ENCODE measurements at places on chromosomes 7 and 10.

GRCh38 chr7:130734815-130735716, 1.1 kb upstream of the KLF14 start:
- DNase-seq = no peak

GRCh38 chr7:19317461-19317860, 172.2 kb upstream of the FERD3L start:
- no peak for DNase-seq

- no peak for DNase-seq
These were observed 51.3 kb upstream of the PIK3CG start for GRCh38 chr7:106813705-106814305.

- DNase-seq = no peak
These were observed 640.4 kb downstream of the LRMDA start for GRCh38 chr10:76071653-76072365.

- no peak for DNase-seq
These were observed 30.8 kb upstream of the NME8 start for GRCh38 chr7:37817591-37817960.

DNA sequence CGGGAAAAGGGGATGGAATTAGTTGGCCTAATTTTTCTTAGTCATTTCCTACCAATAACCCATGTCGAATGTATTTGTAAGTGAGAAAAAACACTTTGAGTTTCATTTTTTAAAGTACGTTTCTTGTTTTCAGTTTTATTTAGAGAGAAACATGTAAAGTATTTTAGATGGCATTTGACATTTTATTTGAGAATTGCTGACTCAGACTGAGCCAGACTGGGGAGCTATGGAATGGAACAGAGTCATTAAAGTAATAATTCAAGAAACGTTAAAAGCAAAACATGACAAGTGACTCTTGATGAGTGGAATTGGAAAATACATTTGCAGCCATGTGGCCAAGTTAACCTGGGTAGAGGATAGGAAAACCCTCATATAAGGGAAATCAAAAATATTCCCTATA, 286.1 kb upstream of the NPSR1 start:
- no peak for DNase-seq

DNA sequence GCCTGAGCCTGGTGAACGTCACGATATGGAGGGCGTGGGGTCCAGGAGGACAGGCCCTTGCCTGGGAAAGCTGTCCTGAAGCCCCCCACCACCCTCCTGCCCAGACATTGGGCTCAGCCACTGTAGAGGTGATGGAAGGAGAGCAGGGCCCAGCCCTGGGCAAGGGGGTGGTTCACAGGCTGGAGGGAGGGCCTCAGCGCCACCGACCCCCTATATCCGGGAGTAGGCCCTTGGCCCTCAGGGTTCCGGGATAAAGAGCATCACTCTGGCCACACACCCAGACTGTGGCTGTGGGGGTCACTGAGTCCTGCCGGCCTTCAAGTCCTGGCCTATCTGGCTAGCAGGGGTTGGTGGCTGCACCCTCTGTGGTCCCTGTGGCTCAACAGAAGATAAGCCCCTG, 55.3 kb upstream of the GTF2IRD1 start:
- no peak for DNase-seq

DNA sequence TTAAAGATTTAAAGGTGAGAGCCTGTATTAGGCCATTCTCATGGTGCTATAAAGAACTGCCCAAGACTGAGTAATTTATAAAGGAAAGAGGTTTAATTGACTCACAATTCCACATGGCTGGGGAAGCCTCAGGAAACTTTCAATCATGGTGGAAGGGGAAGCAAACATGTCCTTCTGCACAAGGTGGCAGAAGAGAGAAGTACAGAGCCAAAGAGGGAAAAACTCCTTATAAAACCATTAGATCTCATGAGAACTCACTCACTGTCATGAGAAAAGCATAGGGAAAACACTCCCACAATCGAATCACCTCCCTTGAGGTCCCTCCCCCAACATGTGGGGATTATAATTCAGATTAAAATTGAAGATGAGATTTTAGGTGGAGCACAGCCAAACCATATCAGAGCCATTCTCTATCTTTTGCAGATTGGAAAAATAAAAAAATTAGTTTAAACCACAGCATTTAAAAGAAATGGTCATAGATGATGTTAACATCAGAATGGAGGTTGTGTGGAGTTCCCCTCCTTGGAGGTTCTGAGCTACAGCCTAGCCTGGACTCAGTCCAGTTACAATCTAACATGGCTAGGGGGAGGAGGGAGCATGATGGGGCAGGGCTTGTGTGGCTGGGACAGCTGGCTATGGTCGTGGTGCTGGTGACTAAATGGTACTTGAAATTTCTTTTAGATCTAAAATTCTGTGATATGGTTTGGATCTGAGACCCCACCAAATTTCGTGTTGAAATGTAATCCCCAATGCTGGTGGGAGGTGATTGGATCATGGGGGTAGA, 33.1 kb downstream of the GSTO2 start:
- DNase-seq = no peak

GRCh38 chr7:50209461-50210135, 94.9 kb upstream of the IKZF1 start:
- DNase-seq = no peak

GRCh38 chr7:4951903-4952636, 6.9 kb downstream of the MMD2 start:
- DNase-seq = no peak

GRCh38 chr7:131629217-131629882, 72.9 kb upstream of the PODXL start:
- no peak for DNase-seq

DNA sequence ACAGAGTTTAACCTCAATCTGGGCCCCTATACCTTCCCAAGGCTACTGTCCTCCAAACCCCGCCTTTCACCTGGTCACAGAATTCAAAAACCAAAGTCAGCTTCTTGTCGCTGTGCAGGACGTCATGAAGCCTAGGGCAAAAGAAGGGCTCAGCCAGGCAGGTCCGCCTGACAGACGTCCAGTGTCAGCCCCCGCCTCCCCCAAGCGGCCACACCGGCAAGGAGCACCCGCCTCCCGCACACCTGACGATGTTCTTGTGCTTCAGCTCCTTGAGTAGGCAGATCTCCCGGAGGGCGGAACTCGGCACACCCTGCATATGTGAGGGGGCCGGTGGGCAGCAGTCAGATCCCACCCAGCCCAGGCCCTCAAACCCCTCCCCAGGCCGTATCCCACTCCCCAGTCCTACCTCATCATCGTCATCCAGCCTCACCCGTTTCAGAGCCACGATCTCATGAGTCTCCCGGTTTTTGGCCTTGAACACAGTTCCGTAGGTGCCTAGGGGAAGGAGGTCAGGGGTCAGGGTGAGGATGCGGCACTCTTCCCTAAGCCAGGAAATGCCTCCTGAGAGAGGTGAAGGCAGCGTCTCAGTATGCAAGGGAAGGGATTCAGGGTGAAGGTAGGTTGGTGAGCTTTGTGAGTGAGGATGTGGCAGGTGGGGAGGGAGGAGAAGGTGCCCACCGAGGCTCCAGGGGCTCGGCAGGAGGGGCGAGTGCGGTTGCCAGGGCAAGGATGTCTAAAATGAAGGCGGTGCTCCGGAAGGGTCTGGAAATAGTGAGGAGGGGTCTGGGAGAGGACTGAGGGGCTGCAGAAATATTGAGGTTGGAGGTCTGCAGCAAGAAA, 811 bp downstream of the CDK5 start:
- no peak for DNase-seq

DNA sequence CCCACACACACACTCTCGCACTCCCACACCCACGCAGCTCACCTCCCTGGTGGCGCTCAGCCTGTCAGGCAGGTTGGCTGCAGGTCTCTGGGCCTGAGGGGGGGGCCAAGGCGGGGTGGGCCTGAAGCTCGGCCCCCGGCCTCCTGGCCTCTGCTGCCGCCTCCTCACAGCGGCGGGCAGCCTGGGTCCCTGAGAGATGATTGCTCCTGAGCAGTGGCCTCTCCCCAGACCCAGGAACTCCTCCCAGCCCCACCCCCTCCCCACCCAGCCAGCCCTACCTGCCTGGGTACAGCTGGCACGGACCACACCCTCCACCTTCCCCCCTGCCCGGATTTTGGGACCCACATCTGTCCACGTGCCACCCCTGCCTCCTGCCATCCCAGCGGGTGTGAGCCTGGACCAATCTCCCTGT, 4.6 kb upstream of the TMEM184A start:
- DNase-seq = no peak

- DNase-seq = no peak
These were observed 12.2 kb downstream of the CPA2 start for GRCh38 chr7:130278860-130279259.

DNA sequence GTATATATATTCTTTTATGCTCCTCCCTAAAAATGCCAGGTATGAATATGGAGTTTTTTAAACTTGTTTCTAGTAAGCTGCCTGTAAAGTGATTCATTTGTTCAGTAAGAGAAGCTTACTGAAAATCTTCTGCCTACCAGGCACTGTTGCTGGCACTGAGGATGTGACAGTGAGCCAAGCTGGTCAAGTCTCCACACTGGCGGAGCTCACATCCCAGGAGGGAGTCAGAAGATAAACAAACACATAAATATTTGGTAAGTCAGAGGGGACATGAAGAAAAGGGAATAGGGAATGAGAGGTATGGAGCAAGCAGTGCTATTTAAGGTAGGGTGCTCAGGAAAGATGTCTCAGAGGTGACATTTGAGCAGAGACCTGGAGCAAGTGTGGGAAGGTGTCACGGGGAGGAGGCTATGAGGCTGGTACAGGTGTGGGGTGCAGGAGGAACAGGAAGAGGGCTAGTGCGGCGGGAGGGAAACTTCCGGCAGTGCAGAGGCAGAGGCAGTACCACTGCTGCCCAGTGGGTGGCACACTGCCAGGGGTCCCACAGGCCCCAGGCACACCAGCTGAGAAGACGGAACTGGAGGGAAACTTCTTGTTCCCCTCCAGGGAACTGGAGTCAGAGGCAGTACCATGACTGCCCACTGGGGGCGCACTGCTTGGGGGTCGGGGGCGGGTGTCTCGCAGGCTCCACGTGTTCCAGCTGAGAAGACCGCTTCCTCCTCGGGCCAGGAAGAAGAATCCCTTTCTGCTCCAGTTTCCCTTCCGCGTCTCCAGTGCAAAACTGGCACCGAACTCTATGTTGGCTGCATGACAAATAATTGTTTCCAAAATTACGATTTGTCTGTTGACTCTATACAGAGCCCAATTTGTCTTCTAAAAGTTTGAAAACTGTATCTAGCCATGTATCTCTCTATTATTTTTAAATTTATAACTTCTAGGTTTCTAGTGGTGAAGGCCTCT, 161.0 kb downstream of the TEX36 start:
- no peak for DNase-seq

Data from COR-L47 (cell line).